T-helper 17 cell (primary cell): ENCODE measurements at places on chromosomes 2 and 18.

GRCh38 chr18:69947361-69948133, at the start of gene CD226:
Gene CD226 (minus strand): TSS chr18:69947873. CDS start chr18:69947406, 467 bp downstream.
- peak within 1 kb of the TSS; percentile 78 for H3K4me3 ChIP-seq
- no peak for DNase-seq
- peaks cover 16% of the 10 kb centered on the region for H3K36me3 ChIP-seq

DNA sequence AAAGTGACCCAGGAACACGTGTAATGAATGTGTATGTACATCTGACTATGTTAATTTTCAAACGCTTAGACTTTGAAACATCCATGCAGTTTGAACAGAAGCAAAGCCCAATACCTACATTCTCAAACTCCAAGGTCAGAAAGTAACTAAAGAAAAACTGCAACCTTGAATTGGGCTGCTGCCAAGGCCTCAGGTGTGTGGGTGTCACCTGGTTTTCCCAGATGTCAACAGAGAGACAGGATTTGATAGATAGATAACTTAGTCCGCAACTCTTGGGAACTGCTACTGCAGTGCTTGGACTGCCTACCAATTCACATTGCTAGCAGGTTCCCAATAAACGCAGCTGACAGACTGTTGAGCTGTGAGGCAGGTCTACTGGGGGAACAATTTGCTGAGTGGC, 78.7 kb upstream of the PAPOLG start:
- no peaks in the 10 kb centered on the region for H3K36me3 ChIP-seq
- no peaks in the 10 kb centered on the region for H3K4me1 ChIP-seq
- no peak overlapping the region for H3K27ac ChIP-seq
- H3K27me3 ChIP-seq: peaks cover 38% of the 10 kb centered on the region
- no peak overlapping the region for H3K4me3 ChIP-seq

DNA sequence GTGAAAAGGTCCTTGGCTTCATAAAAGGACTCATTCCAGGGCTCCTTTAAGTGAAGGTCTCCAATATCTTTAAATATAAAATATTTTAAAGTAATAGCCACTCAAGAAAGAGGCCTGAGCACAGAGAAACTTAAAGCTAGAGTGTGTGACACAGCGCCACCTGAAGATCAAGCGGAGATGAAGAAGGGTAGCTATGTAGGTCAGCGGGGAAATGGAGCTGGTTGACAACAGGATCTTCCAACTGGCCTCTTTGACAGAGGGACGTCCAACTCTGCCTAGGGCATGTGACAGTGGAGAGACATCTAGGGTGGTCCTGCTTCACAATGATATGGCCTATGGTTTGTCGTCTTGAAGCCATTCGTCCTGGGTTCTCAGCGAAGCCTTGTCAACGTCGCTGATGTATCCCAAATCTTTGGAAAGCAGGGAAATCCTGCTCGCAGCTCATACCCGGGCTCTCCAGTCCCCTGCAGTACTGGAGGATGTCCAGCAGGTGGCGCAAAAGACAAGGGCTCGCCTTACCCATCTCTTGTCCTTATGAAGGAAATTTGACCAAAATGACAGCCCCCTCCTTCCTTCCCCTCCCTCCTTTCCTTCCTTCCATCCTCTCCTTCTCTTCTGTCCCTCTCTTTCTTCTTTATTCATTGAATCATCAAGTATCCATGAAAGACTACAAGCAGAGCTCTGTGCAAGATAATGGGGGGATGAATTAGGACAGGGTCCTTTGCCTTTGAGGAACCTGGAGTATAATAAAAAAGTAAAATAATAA, 59.6 kb downstream of the LONRF2 start:
- H3K27me3 ChIP-seq: peaks cover 8% of the 10 kb centered on the region
- no peak overlapping the region for H3K4me3 ChIP-seq
- H3K4me1 ChIP-seq: no peaks in the 10 kb centered on the region
- no peaks in the 10 kb centered on the region for H3K36me3 ChIP-seq
- DNase-seq: peak; percentile 53

GRCh38 chr2:241302759-241303651, 12.5 kb downstream of the HDLBP start:
- H3K27ac ChIP-seq: peak overlapping the region; percentile 88
- H3K36me3 ChIP-seq: no peaks in the 10 kb centered on the region
- H3K27me3 ChIP-seq: no peaks in the 10 kb centered on the region
- no peak for DNase-seq

DNA sequence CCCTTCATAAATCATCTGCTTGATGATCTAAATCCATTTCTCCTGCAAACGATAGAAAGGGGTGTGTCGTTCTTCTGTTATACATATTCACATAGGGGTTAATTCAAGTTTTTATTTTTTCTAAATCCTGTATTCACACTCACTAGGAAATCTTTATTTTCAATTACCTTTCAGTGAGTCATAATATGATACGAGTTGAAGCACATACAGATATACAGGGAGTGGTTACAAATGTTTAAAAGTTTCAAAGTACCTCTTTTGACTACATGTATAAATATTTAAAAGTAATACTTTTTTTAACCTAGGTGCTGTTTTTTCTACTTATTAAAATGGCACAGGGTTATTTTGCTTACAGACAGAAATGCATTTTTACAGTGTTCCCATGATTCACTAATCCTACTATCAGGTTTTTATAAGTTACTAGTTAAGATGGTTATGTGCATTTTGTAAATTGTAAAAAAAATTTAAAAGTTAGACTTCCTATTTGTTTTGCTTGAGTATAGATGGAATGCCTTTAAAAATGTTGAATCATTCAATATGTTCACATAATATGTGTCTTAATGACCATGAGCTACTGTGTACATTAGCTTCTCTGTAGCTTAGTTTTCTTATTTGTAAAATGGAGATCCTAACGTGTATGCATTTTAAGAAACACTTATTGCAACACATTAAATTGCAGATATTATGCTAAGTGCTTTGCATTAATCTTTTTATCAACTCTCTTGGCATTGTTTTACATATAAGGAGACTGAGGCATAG, 1378.1 kb downstream of the DSC3 start:
- no peaks in the 10 kb centered on the region for H3K4me1 ChIP-seq
- DNase-seq: no peak
- no peak overlapping the region for H3K4me3 ChIP-seq

DNA sequence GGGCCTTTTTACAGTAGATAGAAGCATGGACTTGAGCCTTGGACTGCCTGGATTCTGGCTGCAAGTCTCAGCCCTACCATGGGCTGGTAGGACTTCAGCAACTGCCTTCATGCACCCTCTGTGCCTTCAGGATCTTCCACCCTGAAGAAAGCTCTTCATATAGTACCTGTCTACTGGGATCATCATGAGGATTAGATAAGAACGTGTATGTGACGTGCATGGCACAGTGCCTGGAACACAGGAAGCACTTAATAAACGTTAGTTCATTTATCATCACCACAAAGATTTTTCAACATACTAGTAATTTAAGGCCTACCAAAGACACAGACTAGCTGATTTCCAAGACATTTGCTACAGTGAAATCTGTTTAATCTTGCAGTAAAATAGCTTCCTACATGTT, 53.2 kb upstream of the ITM2C start:
- peak overlapping the region; percentile 25 for H3K4me3 ChIP-seq
- no peak for DNase-seq
- peak overlapping the region; percentile 57 for H3K27ac ChIP-seq
- H3K27me3 ChIP-seq: no peaks in the 10 kb centered on the region
- H3K36me3 ChIP-seq: peaks cover 6% of the 10 kb centered on the region

- DNase-seq: peak; percentile 83
- H3K4me3 ChIP-seq: peak within 1 kb of the TSS; percentile 91
- H3K4me1 ChIP-seq: peaks cover 56% of the 10 kb centered on the region
- peak within 1 kb of the TSS; percentile 90 for H3K27ac ChIP-seq
- no peaks in the 10 kb centered on the region for H3K36me3 ChIP-seq
These were observed at the start of gene DUSP28 for GRCh38 chr2:240560084-240560479. Gene DUSP28 (plus strand): TSS chr2:240560357. CDS start chr2:240560685, 328 bp downstream.

DNA sequence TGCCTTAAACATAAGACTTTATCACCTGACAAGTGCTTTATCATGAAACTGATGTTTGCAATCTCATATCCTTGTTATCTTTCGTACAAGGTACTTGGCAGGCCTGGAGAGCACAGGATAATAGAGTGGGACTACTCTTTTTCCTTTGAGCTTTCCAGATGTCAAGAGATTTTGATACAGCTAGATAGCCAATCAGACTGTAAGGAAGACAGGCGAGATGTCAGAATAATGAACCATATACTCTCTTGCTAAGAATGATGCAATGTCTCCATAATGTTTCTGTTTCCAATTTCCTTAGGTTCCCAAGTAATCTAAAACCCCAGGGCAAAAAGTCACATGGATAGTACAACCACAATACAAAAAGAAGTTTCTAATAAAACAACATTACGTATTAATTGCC, 313.1 kb downstream of the PDE11A start:
- H3K27ac ChIP-seq: no peak overlapping the region
- peaks cover 7% of the 10 kb centered on the region for H3K4me1 ChIP-seq
- no peak for DNase-seq
- no peak overlapping the region for H3K4me3 ChIP-seq
- H3K27me3 ChIP-seq: peaks cover 75% of the 10 kb centered on the region

DNA sequence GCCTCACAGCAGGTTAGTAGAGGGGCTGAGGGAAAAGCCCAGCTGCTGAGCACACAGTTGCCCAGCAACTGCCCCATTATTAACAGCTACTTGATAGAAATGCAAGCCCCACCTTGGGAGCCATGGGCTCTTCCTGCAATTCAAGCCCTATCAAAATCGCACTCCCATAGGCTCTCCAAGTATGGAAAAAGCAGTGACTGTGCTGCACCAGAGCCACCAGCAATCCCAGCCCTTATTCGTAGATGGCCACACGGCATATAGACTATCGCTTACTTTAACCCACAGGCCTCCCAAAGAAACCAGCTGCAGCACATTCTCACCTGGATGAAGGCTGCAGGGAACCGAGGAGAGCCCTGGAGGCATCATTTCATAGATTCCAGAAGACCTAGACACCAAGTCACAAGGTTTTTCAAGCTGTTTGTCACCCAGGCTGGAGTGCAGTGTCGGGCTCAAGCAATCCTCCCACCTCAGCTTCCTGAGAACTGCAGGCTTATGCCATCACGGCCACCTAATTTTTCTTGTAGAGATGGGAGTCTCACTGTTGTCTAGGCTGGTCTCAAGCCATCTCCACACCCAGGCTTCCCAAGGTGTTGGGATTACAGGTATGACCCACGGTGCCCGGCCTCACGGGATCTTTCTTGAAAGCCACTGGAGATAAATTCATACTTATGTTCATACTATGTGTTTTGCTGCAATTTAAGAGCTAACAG, 11.3 kb downstream of the NCL start:
- peak overlapping the region; percentile 25 for H3K4me3 ChIP-seq
- no peak for DNase-seq
- peaks cover 23% of the 10 kb centered on the region for H3K4me1 ChIP-seq
- peak overlapping the region; percentile 96 for H3K27ac ChIP-seq
- H3K27me3 ChIP-seq: no peaks in the 10 kb centered on the region

DNA sequence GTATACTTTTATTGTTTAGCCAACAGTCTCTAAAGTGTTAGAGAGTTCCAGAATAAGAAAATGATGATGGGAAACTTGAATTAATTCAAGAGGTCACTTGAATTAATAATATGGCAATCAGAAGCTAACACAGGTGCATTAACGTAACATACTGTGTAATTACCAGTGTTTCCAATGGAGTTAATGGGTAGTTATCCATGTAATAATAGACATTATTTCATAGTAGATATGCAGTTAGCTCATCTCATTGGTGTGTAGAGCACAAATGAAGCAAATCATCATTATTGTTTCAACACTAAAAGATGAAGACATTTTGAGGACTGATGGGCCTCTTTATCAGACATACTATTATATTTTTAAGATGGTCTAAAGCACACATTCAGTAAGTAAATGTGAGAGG, 460.3 kb upstream of the HNRNPA3 start:
- no peaks in the 10 kb centered on the region for H3K4me1 ChIP-seq
- H3K27me3 ChIP-seq: peaks cover 30% of the 10 kb centered on the region
- H3K4me3 ChIP-seq: no peak overlapping the region

- peaks cover 2% of the 10 kb centered on the region for H3K4me1 ChIP-seq
- H3K36me3 ChIP-seq: no peaks in the 10 kb centered on the region
- no peak for DNase-seq
- H3K27ac ChIP-seq: no peak overlapping the region
- no peak overlapping the region for H3K4me3 ChIP-seq
These were observed 140.0 kb downstream of the SEPTIN10 start for GRCh38 chr2:109473616-109474318.

DNA sequence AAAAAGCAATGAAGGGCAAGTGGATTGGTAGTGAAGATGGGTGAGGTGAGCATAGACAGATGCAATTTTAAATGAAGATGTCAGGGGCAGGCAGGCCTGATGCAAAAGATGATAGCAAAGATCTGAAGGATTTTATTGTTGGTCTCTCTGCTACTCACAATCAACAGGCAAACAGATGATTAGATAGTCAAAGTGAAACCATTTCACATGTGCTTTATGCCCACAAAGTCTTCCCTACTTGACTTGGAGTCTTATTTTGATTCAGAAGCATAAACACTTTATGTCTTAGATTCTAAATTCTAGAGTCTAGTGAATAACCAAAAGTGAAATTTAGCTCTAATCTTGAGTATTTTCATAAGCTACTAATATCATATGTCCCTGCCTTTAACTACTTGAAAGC, 153.8 kb upstream of the HNRNPA3 start:
- peaks cover 6% of the 10 kb centered on the region for H3K27me3 ChIP-seq
- H3K27ac ChIP-seq: no peak overlapping the region
- DNase-seq: no peak
- H3K4me1 ChIP-seq: no peaks in the 10 kb centered on the region

DNA sequence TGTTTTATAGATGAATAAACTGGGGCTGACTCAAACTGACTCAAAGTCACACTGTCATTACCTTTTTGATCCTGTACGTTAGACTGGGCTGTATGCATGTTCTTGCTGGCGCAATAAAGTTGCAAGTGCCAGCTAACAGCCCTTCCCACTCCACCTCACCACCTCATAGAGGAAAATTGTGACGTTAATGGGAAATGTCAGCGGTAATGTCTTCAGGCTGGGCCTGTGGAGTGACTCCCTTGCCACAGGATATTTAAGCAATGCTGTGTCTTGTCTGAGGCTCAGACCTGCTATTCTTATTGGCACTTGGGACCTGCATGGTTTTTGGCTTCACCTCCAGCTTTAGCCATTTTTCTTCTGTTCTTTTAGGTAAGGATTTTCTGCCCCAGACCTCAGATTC, 25.2 kb upstream of the CASP10 start:
- H3K27ac ChIP-seq: peak overlapping the region; percentile 88
- peaks cover 9% of the 10 kb centered on the region for H3K36me3 ChIP-seq
- no peaks in the 10 kb centered on the region for H3K27me3 ChIP-seq
- peak overlapping the region; percentile 63 for H3K4me3 ChIP-seq
- DNase-seq: no peak

DNA sequence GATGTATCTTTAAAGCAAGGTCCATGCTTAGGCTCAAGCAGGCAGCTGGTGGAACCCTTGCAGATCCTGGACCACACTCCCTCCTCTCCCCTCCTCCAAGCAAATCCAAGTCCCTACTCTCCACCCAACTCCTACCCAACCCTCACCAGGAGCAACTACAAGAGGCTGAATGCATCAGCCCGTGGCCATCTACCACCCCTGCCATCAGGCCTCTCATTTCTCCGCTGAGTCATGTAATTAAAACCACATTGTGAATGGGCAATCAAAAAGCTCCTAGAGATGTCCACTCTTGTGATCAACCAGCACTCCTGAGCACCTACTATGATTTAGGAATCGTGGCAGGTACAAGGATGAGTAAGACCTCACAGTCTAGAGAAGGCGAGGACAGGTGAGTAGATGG, 142.2 kb upstream of the CAPN13 start:
- H3K4me3 ChIP-seq: no peak overlapping the region
- no peak for DNase-seq

- DNase-seq: no peak
- no peak overlapping the region for H3K4me3 ChIP-seq
- no peak overlapping the region for H3K27ac ChIP-seq
- peaks cover 9% of the 10 kb centered on the region for H3K4me1 ChIP-seq
These were observed 67.3 kb downstream of the CLHC1 start for GRCh38 chr2:55164534-55165480.
